A549 treated with RU486 at 1 μM for 4 hours (cell line): ENCODE measurements at places on chromosomes 16 and 17. TPM values are rescaled to one million over a fixed set of nuclear protein-coding genes. Genes with fewer than 3 reads are reported as not detected.

Gene MYOCD
- total RNA-seq: 0.34 to 1.9 TPM (median 1.1 TPM) in 5 replicates

Gene SPNS3
- total RNA-seq: 0.31 TPM in 1 of 5 replicates, not detected in the others

Gene DUSP14
- 41.0 to 53.5 TPM (median 51.8 TPM) in 5 replicates for total RNA-seq

Gene CNGB1
- total RNA-seq: 0.07 to 0.25 TPM (median 0.13 TPM) in 5 replicates
